ENCODE measurements at places on chromosomes 11 and 22.
A peak's percentile ranks its signal among the peaks of the same experiment; 100 is the strongest.

DNA sequence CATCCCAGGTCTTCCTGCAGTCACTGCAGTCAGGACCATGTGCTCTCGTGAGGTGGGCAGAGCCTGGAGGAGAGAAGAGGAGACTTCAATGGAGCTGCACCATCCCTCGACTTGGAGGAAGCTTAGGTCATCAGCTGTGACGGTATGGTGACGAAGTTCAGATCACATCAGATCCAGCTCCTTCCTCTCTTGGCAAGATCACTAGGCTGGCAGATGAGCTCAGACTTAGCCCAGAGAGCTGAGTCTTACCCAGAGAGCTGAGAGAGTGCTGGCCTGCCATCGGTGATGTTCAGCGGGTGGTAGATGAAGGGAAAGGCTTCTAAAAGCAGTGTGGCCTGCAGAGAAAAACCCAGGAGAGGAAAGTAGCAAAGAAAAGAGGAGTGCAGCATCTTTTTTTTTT is 1.8 kb upstream of the SLC15A3 start:
- DNase-seq = peak; percentile 46

DNA sequence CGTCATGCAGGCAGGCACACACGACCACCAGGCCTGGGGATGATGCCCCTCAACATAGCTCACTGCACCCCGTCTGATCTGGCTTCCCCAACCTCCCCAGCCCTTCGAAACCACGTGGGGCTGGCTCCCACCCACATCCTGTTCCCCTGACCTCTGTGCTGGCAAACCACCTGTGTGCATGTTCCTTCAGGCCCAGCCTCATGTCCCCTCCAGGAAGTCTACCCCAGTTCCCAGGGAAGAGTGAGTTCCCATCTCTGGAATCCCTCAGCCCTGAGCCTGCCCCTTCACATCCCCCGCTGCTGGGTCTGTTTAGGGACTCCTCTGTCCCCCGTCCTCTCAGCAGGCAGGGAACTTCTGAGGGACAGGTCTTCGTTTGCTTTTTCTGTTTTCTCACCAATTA is 7.1 kb downstream of the SLC7A4 start:
- no peak for DNase-seq

DNA sequence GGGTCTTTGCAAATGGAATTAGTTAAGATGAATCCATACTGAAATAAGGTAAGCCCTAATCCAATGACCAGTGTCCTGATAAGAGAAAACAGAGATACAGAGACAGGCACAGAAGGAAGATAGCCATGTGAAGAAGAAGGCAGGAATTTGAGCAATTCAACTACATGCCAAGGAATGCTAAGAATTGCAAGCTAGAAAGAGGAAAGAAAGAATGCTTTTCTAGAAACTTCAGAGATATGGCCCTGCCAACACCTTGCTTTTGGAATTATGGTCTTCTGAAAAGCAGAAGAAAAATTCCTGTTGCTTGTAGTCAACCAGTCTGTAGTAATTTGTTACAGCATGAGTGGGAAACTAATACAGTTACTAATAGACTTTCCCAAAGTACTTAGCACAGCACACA is 111.3 kb downstream of the SLC17A6 start:
- peak; percentile 57 for DNase-seq

GRCh38 chr11:76891285-76891684 is 30.6 kb downstream of the ACER3 start:
- no peak for DNase-seq

DNA sequence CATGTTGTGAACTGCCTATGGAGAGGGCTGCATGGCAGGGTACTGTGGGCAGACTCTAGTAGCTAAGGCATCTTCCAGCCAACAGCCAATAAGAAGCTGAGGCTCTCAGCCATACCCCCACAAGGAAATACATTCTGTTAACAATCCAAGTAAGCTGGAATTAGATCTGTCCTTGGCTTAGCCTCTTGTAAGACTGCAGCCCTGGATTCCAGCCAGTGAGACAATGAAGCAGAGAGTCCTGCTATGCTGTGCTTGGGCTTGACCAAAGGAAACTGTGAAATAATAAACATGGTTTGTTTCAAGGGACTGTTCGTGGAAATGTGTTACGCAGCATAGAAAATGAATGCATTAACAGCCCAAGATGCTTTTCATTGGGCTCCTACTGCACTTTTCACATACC is 1097.4 kb upstream of the CCDC90B start:
- DNase-seq = peak; percentile 23

- no peak for DNase-seq
These were observed 85.7 kb downstream of the SNX19 start for GRCh38 chr11:130830566-130830965.

DNA sequence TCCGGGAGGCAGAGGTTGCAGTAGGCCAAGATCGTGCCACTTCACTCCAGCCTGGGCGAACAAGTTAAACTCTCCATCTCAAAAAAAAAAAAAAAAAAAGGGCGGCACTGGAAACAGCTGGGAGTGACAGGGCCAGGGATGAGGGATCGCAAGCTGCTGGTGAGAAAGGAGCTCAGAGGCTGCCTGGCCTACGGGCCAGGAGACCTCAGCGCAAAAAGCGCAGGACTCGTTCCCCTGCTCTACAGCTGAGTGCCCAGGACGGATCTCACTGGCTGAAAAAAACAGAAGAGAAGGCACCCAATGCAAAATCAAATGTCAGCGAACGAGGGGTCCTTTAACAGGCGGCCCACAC is 650 bp upstream of the NUP50 start:
- peak; percentile 48 for DNase-seq

GRCh38 chr11:7892059-7892699 is 38.9 kb downstream of the OR10A6 start:
- DNase-seq = peak; percentile 72
